ENCODE measurements at places on chromosomes 7 and 10.

DNA sequence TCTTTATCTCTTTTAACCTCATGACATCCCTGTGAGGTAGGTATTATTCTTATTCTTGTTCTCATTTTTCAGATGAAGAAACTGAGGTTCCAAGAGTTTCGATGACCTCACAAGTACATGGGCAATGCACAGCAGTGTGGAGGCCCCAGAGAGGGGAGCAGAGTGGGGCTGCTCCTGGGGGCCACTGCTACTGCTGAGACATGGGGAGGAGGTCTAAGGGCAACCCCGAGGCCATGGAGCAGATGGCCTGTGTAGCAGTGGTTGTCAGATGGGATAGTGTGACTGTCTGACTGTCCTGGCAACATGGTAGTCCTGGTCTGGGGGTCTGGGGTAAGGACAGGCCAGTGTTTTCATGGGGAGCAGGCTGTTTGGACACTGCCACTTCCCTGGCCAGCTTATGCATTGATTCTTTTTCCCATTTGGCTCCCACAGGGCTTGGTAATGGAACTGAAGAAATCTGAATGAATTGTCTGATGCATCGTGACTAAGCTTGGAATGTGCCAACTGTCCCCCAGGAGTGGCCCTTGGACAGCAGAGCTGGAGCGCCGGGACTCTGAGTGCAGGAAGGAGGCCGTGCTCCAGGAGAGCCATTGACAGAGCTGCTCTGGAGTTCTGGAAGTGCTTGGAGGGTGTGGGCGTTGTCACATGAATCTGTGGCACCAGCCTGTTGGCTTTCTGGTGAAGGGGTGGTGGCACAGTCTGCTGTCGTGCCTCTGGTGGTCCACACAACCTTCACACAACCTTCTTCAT lies 40.9 kb downstream of the ADRA2A start:
- DNase-seq: no peak

DNA sequence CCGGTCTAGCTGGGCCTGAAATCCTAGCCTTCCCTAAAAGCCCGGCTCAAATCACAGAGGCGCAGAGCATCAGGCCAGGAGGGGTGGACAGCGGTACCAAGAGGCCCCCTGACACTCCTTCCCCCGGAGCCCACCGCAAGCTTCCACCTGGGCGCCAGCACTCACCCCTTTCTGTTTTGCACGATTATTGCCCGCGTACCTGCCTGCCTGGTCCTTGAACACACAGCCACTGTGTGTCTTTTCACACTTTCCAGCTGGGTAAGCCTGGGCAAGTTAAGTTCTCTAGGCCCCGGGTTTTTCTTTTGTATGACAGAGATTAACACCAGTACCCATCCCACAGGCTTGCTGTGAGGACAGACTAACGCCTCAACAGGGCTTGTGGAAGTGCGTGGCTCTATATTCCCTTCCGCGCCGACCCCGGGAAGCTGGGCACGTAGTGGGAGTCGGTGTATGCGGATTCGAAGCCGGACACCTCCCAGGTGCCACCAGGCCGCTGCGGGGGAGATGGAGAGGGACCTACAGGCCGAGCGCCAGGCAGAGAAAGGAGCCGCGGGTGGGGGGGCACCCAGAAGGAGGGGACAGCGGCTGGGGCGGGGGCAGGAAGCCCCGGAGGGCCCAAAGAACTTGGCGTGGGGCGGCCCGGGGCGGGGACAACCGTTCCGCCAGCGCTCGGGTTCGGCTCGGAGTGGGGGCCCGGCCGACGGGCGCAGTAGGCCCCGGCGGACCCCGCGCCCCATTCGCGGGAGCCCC lies 792 bp downstream of the ZNF746 start:
- peak; percentile 73 for DNase-seq

- DNase-seq: no peak
These were observed 70.9 kb downstream of the AMZ1 start for GRCh38 chr7:2758673-2759616.

DNA sequence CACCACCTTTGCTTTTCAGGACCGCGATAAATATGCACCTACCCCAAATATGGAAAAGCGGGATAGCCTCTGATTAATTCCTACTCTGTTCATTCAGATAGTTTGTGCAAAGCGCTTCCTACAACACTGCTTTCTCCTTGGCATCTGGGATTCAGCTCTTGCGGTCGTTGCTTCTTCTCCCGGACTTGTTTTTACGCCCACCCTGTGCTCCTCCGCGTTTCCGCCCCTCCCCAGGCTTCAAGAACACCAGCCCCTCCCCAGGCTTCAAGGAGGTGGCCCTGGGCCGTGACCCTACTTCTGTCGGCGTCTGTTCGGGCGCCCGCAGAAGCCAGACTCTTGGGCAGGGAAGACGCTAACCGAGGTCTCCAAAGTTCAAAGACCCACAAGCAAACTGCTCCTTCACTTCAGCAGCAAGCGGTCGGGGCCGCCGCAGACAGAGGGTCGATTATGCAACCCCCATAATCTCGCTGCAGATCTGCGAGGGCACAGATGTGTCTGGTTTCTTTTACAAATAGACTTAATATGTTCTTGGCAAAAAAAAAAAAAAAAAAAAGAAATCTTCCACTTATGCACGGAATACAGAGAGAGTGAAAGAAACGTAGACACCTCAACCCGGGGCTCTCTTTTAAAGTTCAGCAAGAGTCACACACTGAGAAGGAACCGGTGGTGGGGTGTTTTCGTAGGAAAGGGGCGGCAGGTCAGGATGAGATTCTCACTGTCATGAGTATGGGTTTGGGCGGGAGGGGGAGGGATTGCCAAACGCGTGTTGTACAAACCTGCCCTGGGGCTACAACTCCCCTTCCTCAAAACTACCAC lies 1.9 kb downstream of the DLX5 start:
- DNase-seq: no peak

DNA sequence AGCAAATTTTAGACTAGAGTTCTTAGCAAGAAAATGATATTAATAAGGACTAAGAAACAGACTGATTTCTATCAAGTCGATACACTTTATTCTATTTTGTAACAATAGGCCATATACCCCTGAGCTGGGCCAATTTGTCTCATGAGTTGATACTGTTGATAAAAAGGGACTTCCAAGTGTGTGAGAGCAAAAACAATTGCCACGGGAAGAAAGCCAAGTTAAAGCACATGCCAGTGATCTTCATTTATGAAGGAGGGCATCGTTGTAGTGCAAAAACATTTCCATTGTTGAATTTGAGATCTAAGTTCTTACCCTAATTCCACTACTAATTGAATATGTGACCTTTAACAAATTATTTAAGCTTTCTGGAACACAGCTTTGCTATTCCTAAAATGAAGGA lies 119.9 kb downstream of the CNOT4 start:
- no peak for DNase-seq

GRCh38 chr10:32377458-32378259 lies 30.7 kb upstream of the EPC1 start:
- DNase-seq: peak; percentile 38

DNA sequence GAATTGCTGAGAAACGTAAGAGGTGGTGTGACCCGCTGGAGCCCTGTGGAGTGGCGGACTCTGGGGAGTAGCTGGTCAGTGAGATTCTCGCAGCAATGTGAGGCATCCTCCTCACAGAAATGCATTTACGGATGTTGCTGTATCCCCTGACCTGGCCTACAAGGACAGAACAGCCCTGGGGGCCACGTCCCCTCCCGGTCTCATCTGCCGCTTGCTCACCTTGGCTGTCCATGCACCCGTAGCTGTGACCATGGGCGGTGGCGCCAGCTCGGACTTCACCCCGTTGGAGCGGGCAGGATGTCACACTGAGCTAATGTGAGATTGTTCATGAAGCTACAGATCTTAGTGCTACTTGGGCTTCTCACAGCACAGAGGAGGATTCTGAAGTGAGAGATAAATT lies 193.8 kb downstream of the EBF3 start:
- DNase-seq: no peak
